ENCODE measurements at places on chromosomes 13 and 19.

DNA sequence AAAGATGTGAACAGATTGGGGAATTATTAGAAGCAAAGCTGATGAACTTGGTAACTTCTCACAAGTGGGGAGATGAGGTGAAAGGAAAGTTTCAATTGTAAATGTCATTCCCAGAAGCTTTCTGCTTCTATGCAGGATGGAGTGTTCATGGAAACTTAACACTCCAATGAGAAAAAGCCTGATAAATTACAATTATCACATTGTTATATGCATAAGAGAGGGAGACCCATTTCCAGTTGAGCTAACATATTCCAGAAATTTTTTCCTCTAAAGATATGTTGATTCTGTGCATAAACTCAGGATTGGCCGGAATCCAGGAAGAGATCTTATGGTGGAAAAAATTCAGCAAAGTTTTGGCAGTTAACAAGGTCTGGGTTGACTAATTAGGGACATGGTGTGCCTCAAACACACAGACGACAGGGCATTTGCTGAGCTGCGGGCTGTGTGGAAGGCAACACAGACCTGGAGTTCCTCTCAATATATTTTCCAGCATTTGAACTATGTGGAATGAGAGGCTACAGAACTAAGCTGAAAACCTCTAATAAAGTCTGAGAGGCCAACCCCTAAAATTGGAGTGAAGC lies 64.9 kb upstream of the FGF14 start:
- no peak for DNase-seq

DNA sequence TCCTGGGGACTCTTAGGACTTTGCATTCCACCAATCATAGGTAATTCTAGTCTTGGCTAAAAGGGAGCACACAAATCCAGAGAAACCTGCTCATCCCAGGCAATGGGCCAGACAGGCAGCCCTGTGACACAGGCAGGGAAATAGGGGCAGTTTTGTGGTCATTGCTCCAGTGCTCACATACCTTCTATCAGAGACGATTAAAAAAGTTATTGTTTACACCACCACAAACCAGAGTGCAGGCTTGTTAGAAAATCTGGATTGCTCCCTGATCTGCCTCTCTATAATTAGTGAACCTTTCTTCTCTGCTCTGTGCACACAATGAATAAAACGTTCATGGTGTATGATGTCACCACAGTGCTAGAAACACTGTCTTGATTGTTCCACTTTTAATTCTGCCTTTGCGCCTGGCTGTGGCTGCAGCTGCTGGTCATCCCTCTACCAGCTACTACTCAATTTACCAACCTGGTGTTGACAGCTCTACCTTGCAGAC lies 121.6 kb upstream of the SPATA13 start:
- DNase-seq = no peak

- DNase-seq = no peak
Observed at GRCh38 chr13:45627656-45628055, 12.1 kb upstream of the ERICH6B start.

DNA sequence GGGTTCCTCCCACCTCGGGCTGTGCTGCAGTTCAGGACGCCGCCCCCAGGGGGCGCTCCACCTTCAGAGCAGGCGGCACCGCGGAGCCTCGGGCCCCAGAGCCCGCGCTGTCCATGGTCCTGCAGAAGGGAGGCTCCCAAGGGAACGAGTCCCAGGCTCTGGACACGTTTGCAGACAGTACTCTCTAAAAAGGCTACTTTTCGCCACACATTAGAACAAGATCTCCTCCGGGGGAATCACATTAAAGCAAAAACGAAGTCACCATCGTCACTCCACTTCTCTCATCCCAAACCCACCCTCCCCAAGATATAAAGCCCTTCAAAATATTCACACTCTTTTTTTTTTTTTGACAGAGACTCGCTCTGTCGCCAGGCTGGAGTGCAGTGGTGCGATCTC lies 4.6 kb upstream of the SIGLEC10 start:
- DNase-seq = peak; percentile 65

GRCh38 chr13:83340170-83340569 lies 542.1 kb downstream of the SLITRK1 start:
- DNase-seq = no peak

- DNase-seq = no peak
Observed at GRCh38 chr19:19464339-19465098, 50.8 kb downstream of the TSSK6 start.

GRCh38 chr13:98535501-98536354 lies 41.2 kb downstream of the STK24 start:
- no peak for DNase-seq

DNA sequence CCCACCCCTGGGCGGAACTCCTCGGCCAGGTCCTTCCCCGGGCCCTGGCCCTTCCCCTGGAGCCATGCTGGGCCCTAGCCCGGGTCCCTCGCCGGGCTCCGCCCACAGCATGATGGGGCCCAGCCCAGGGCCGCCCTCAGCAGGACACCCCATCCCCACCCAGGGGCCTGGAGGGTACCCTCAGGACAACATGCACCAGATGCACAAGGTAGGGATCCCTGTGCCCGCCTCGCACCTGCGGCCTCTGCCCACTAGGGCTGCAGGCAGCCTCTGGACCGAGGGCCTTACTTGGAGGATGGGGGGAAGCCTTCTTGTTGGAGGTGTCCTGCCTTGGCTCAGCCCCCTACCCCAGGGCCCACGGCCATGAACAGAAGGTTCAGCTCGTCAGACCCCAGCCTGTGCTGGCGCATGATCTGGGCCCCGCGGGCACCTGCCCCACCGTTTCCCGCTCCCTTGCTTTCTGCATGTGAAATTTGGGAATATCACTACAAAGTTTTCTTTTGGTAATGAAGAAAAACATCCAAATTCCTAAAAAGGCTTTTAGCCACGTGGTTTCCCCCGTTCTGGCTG lies 23.4 kb downstream of the SMARCA4 start:
- DNase-seq = no peak

- DNase-seq = no peak
Observed at GRCh38 chr19:49954092-49954829, 6.7 kb downstream of the SIGLEC11 start.

- no peak for DNase-seq
Observed at GRCh38 chr19:4124638-4125037, 716 bp upstream of the MAP2K2 start.

- no peak for DNase-seq
Observed at GRCh38 chr13:42492372-42492920, 81.5 kb upstream of the TNFSF11 start.

DNA sequence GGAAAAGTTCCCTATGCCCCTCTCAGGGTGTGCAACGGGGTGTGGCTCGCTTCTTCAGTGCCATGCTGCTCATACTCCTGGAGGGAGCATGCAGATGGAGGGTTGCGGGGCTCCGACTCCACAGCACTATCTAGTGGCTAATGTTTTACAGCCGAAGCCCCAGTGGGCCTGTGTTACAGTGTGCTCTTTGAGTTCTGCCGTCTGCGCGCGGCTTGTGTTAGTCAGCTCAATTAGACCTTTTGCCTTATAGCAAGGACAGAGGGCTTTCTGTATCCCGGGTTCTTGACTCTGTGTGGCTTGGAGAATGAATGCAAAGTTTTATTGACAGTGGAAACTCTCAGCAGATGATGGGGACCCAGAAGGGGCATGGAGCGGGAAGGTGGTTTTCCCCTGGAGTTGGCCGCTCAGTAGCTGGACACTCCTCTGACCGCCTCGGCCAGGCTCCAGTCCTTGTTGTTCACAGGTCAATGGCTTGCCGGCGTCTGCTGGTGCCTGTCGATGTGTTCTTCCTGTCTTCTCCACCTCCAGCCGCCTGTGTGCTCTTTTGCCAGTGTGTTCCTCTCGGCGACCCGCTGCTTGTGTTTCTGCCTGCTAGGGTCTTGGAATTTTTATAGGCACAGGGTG lies 383.4 kb downstream of the LMO7 start:
- no peak for DNase-seq

DNA sequence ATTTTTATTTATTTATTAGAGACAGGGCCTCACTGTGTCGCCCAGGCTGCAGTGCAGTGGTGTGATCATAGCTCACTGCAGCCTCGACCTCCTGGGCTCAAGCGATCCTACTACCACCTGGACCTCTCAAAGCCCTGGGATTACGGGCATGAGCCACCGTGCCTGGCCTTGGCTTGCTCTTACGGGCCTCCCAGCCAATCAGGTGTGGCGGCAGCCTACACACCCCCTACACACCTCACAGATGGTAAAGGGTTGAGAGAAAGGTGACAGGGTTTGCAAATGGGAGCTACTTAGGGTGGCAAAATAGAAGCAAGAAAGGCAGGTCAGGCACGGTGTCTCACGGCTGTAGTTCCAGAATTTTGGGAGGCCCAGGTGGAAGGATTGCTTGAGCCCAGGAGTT lies 1.0 kb upstream of the ZBTB32 start:
- DNase-seq = no peak

DNA sequence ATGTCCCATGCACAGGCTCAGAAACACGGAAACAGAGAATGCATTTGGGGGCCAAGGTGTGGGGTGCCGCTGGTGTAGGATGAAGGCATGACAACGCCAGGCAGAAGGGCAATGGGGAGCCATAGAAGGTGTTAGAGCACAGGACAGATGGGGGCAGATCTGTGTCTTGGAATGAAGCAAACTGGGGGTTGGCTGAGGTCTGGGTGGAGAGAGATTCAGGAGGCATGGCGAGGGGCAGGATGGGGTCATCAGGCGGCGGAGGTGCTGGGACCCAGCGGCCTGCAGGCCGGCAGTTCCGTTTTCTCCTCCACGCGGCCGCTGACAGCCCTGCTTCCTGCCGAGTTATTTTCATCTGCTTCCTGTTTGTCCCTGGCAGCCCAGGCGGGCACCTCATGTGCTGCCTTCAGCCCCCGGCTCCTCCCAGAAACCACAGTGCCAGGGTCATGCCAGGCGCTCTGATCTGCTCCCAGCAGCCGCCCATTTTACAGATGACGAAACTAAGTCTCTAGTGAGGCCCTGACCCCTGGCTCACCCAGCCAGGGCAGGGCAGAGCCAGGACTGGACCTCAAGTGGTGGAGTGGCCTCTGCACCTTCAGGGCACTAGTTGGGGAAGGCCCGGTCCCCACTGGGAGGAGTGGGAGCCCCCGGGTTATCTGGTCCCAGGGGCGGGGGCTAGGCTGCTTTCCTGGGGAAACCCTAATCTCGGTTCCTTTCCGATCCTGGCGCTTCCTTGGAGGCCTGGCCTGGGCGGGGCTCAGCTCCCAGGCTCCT lies 2.2 kb downstream of the ARHGAP45 start:
- DNase-seq = no peak

- DNase-seq = no peak
Observed at GRCh38 chr13:109516186-109516585, 270.2 kb downstream of the IRS2 start.

- DNase-seq = no peak
Observed at GRCh38 chr13:73822668-73823592, 311.3 kb downstream of the KLF12 start.

- DNase-seq = no peak
Observed at GRCh38 chr13:75803164-75803611, 167.1 kb downstream of the LMO7 start.

- no peak for DNase-seq
Observed at GRCh38 chr19:40611900-40612698, 10.9 kb downstream of the LTBP4 start.

GRCh38 chr13:83906240-83906820 lies 24.1 kb upstream of the SLITRK1 start:
- DNase-seq = no peak

- no peak for DNase-seq
Observed at GRCh38 chr13:78881751-78882150, 222.8 kb upstream of the OBI1 start.

DNA sequence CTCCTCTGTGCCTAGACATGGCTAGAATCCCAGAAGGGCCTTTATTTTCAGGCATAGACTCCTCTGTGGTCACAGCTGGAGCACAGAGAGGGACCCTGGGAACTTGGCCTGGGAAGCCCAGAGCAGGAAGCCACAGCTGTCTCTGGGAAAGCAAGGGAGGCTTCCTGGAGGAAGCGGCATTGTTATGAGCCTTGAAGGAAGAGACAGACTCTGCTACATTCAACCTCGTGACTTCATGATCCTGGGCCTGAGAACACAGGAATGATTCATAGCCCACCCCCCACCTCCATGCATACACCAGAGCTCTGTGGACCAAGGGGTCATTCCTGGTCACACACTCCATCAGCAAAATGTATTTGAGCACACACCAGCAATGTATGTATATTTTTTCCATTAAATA lies 8.6 kb downstream of the RDH8 start:
- no peak for DNase-seq

DNA sequence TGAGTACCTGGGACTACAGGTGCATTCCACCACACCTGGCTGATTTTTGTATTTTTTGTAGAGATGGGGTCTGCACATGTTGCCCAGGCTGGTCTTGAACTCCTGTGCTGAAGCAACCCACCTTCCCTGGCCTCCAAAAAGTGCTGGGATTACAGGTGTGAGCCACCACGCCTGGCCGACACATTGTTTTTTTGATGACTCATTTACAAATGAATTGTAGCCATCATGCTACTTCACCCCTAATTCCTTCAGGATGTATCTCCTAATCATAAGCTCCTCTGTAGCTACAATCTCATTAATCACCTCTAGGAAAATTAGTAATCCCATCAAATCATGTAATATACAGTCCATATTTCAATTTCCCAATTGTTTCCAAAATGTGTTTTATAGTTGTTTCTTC lies 17.9 kb downstream of the RELB start:
- DNase-seq = no peak

DNA sequence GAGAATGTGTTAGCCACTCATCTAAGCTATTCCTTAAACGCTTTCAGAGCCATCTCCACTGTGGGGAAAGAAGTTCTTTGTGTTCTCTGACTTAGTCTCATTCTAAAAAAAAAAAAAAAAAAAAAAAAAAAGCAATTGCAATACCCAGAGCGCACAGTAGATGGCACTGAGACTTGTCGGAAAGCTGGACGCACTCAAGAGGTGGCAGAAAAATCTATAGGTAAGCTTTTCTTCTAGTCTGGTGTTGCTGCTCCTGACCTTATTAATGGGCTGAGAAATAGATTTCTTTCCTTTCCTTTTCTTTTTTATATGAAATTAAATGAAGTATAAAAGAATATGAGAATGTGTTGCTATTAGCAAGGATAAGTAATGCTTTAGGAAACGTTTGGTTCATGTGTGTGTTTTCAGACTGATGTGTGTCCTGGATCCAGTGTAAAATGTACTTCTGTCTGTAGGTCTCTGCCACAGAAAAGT lies 4.7 kb upstream of the GJB2 start:
- no peak for DNase-seq

- no peak for DNase-seq
Observed at GRCh38 chr13:76993021-76993420, 1.1 kb downstream of the CLN5 start.

- no peak for DNase-seq
Observed at GRCh38 chr13:46345866-46346265, 41.2 kb downstream of the RUBCNL start.

- no peak for DNase-seq
Observed at GRCh38 chr13:44873461-44873860, 115.8 kb downstream of the NUFIP1 start.

GRCh38 chr13:77040076-77040475 lies 13.1 kb upstream of the FBXL3 start:
- no peak for DNase-seq

DNA sequence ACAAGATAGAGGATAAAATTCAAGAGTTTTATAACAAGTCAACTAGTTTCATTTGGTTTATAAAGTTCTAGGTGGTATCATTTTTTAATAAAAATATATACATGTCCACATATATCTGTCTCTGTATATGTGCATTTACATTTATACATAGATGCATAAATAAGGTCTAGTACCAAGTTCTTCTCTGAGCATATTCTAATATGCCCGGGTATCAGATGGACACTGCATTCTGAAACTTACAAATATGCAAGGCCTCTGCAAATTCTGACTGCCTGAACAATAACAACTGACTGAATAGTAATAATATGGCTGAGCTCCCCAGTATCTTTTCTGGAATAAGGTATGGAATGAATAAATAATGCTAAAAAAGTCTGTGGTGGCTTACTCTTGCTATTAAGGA lies 304.8 kb downstream of the KLF12 start:
- no peak for DNase-seq

- DNase-seq = no peak
Observed at GRCh38 chr13:49063011-49063410, 87.3 kb downstream of the FNDC3A start.
